ENCODE measurements at places on chromosomes 1 and 21.

GRCh38 chr1:167676205-167676915 lies 45.4 kb upstream of the MPZL1 start:
- DNase-seq = no peak

DNA sequence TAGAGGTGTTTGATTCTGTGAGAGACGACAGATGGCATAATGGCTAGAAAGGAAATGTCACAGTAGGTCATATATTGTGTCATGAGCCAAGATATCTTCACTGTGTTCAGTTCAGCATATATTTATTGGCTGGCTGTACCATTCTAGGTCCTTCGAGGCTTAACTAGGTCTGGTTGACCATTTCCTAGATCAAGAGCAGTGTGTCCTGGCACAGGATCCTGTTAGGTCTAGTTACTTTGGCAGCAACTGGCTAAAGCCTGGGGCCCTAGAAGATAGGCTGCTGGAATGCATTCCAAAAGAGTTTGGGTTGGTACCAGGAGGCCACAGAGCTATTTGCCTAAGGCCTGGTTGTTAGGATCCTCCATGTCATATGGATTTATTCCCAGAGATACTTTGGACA lies 20.9 kb downstream of the ZBTB40 start:
- peak; percentile 44 for DNase-seq

- no peak for DNase-seq
Observed at GRCh38 chr1:47725992-47726855, 271.0 kb downstream of the TRABD2B start.

DNA sequence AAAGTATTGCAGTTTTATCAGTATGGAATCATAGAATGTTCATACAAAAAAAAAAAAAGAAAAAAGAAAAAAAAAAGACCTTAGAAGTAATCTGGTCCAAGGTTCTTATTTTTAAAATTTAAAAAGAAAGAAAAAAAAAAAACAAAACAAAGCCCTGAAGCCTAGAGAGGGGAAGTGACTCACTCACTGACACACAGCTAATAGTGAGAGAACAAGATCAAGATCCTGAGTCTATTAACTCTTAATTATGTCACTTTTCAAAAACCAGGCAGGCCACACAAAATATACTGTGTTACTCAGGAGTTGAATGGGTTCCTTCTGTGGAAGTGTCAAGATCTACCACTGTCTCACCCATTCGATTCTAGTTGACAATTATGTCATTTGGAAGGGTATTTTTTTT lies 433.9 kb upstream of the DAB1 start:
- no peak for DNase-seq

DNA sequence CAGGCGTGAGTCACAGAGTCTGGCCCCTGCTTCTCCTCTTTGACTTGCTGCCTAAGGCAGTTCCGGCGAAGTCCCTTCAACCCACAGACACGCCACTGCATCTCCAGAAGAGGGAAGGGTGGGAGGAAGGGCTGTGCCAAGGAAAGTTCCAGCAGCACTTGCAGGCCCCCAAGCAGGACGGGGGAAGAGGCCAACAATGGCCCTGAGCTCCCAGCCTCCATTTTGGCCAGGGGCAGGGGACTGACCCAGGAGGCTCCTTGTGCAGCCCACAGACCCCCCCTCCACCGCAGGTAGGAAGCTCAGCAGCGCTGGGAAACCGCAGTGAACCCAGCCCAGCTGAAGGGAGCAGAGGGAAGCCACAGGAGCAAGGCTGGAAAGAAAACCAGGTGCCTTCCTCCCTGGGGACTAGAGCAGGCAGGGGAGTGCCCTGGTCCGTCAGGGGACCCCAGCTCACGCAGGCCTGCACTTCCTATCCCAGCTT lies 35.4 kb downstream of the ACOT7 start:
- no peak for DNase-seq

DNA sequence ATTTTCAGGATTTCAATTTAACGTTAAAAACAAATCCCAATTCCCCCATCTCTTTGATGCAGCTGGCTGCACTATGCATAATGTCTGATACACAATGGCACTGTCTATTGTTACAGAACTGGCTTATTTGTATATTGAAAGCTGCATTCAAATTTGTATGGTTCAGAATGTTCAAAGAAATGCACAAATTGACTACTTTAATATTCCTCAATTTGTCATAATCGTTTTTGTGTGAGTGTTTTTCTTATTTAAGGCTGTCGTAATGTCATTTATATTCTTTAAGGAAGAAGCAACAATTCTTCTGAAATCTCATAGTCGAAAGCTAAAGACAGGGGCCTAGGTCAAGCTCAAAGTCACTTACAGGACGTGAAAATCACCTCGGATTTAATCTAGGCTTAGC lies 341.4 kb upstream of the ZRANB2 start:
- no peak for DNase-seq

DNA sequence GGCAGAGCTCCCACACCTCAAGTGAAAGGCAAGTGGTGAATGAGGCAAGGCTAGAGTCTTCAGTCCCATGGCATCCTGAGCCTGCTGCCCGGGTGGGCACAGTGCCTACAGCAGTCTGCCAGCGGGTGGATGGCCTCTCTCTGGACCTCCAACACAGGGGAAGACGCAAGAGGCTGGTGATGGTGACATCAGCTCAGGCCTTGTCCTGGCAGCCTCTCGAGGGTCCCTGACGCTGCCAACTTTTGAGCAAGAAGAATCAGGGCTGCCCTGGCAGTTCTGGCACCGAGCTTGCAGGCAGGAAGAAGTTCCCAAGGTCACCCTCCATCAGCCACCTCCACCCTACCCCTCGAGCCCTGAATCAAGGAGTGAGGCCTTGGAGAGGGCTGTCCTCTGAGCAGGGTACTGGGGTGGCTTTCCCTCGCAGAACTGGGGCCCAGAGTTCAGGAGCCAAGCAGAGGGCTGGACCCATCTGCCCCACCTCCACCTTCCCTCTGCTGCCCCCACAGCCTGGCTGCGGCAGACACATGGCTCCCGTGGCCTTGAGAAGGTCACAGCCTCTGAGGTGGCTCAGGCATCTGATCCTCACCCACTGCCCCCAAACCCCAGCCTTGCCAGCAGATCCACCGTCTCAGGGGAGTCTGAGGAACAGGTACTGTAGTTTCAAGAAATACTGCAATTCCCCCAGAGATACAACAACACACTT lies 5.8 kb downstream of the RAP1GAP start:
- peak; percentile 44 for DNase-seq
